ENCODE measurements at places on chromosomes 7 and 10. TPM values are rescaled to one million over a fixed set of nuclear protein-coding genes. Genes with fewer than 3 reads are reported as not detected.
A peak's percentile ranks its signal among the peaks of the same experiment; 100 is the strongest.

GRCh38 chr10:119634219-119634544, 17.0 kb upstream of the BAG3 start:
- DNase-seq = peak; percentile 39

DNA sequence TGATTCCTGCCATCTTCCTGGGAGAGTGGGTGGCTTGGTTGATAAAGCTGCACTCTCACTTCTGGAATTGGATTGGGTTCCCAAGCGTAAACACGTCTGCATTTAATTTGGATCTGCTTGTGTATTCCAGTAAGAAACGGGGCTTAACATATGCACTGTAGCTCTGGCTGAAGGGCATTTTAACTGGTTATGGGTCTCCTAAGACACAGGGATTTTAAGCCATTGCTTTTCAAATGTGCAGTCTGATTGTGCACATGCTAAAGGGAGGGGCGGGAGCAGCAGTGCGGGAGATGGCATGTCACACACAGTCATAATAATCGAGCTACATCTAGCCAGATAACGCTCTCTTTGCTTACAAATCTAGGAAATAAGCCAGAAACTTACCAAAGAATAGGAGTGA, 247.3 kb upstream of the LYZL1 start:
- no peak for DNase-seq

- no peak for DNase-seq
Observed at GRCh38 chr10:13183625-13184024, 22.3 kb downstream of the MCM10 start.

- no peak for DNase-seq
Observed at GRCh38 chr7:51325908-51326307, 9.3 kb upstream of the COBL start.

DNA sequence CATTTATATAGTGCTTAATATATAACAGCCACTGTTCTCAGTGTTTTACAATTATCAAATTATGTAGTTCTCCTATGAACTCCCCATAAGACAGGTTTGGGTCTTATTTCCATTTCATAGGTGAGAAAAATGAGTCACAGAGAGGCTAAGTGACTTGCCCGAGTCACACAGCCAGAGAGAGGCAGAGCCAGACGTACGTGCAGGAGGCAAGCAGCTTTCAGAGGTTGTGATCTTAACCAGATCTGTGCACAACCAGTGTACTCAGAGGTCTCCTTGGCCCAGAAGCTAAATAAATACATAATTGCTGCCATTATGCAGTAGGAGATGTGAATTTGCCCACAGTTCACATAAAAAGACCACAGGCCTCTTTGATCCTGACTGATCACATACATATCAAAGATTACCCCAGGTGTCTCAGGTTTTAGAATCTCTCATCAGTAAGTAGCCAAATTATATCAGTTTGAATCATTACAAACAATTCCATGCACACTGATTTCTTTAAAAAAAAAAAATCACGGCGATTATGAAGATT, 304.7 kb upstream of the AOAH start:
- DNase-seq = no peak

NKX2-3 gene
- total RNA-seq = not detected

DNA sequence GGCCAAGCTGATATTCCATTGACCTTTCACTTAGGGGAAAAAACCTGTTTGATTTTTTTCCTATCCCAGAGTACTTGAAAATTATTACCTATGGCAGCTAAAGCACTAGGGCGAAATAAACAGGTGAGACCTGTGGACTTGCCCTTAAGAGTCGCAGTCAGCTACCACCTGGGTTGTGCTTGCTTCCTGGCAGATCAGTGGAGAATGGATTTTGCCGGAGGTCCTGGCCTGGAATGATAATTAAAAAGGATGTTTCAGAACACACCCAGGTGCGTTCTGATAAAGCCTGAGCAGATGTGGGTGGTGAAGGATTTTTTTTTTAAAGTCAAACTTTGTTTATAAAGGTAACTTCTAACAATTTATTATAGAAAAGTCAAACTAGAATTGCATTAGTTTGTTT, 59.1 kb downstream of the AUTS2 start:
- DNase-seq = no peak

HABP2 gene
- not detected for total RNA-seq

DNA sequence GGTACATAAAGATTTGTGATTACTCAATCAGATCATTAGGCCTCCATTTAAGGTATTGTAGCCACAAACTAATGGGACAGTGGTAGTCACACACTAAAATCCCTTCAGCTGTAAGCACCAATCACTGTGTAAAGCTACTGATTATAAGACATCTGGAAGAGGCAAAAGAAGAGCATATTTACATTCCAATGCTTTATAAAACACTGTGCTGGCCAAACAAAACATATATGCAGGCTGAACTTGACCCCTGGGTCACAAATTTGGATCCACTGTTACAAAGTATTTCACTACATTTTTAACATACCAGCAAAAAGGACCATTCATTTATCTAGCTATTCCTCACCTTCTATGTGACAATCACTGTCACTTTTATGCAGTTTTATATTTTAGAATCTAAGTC, 41.4 kb upstream of the ANLN start:
- no peak for DNase-seq
